Karpas-422 (cell line): ENCODE measurements at places on chromosomes 6 and 20.

GRCh38 chr6:90805619-90806155, 218.8 kb upstream of the MAP3K7 start:
- DNase-seq = no peak

- no peak for DNase-seq
Observed at GRCh38 chr6:34243901-34244884, 4.6 kb downstream of the SMIM29 start.

DNA sequence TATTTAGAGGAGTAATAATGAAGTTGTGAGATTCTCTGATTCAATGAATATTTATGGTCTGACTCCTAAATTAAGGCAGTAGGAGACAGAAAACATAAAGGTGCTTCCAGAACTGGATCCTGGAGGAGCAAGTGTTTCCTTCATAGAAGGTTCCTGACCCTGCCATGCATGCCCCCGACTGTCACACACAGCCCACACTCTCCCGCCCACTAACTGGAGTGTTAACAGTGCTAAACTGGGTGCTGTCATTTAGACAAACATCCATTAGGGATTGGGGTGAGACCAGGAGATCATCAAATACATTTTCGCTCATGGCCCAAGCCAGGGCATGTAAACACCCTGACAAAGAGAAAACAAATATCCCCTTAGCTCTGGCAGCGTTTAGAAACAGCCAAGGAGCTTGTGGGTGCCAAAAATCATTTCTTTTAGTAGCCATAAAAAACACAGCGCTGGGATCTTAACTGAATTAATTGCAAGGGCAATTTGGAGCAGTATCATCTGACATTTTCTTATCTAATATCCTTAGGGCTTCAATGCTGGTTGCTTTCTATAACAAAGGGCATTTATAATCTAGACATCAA, 46.8 kb downstream of the INSM1 start:
- DNase-seq = no peak

DNA sequence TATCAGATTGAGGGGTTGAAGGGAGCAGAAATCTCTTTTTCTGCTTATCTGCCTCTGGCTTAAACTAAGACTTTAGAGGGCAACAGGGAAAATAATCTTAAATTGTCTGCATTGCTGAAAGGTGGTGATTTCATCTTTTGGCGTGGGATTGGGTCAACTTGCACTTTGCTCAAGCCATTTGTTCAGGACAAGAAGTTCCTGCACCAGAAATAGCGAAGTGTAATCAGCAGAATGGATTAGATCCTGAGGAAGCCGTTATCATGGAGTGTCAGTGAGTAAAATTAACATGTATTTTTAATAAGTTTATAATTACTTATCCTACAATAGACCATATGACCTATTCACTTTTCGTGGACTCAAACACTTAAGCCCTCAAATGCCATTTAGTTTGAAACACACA, 249.3 kb downstream of the CD83 start:
- DNase-seq = no peak

DNA sequence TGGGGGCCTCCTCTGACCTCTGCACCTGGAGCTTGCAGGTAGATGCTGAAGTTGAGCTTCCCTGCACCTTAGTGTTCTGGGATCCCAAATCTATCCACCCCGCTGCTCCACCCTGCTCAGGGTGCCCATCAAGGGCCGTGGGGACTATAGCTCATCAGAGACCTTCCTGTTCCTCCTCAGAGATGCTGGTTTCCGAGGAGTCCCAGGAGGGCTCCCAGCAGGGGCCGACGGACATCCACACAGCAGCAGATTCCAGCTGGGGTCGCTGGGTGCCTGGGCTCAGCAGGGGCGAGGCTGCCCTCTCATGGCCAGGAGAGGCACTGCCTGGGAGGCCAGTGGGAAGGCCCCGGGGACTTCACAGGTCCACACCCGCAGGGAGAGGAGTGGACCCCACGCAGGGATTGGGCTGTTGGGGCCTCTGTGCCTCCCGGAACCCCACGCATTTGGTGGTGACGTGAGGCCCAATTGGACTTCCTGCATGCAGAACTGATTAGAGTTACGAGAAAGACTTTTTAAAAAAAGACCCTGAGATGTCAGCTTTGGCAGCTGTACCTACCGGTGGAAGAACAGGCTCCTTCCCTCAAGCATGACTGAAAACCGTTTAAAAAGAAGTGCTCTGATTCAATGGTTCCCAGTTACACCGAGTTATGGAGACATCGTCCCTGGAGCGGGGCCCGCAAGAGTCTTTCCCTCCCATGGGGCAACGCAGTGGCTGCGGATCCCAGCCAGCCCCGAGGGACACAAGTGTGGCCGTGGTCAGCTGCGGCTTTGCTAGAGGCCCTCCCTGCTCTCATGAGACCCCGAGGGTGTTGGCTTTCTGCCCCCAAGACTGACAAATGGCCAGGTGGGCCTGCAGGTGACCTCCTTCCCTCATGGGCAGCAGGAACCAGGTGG, 25.3 kb upstream of the SLCO4A1 start:
- DNase-seq = peak; percentile 83

- no peak for DNase-seq
Observed at GRCh38 chr6:135811644-135812526, 39.6 kb upstream of the PDE7B start.

DNA sequence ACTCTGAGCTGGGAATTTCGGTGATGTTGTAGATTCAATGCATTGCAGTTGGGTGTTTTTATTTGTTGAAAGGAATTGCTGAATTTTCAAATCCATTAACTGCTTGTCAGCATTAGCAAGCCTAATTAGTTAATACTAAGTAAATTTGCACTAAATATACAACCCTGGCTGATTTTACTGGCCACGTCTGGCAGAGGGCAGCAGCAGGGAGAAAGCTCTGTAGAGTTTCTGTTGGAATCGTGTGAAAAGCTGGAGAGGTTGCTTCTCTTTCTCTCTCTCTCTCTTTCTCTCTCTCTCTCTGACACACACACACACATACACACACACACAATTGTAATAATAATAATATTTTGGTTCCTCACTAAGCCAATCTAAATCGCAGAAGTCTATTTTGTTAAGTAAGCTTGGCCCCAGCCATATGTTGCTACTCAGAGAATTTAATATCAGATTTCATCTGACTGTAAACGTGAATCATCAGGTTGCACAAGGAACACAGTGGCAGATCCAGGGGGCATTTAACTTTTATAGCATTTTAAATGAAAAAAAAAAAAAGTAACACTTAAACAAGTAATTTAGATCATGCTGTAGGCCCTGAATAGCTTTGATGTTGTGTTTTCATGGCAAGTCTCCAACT, 289.5 kb downstream of the ESR1 start:
- no peak for DNase-seq

DNA sequence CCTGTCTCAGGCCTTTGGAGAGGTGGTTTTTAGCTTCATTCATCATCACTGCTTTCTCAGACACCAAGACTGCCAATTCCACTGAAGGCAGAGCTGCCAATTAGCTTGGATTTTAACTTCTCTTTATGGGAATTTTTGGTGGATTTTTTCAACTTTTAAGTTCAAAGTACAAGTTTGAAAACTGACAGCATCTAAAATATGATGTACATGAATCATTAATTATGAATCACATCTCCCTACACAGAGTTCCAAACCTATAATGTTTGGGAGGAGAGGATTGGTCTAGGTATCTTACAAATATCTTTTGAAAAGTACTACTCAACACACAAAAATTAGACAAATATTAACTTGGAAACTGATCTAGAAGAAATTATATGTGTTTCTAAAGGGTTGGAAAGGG, 25.5 kb downstream of the CNKSR3 start:
- DNase-seq = no peak

GRCh38 chr20:2914160-2914559, 40.9 kb downstream of the PTPRA start:
- peak; percentile 49 for DNase-seq

- no peak for DNase-seq
Observed at GRCh38 chr6:40536442-40536841, 50.7 kb downstream of the LRFN2 start.

DNA sequence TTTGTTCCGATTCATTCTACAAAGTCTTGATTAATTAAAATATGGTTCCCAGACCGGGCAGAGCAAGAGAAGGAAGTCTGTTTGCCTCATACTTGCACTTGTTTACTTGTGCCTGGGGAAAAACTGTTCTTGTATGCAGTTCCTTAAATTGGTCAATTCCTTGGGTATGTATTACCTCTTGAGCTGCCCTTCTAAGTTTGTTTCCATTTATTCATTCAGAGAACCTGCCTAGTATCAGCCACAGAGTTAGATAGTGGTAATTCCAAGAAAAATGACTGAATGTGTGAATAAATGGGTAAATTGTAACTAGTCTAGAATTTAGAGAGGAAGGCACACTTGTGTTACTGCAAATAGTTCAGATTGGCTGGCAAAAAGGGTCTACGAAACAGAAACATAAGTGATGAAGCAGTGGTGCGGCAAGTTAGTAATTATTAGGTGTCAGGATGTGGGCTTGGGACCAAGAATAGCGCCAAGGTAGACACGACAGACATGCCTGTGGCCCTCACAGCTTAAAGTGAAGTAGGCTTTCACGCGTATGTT, 525 bp upstream of the MAK start:
- DNase-seq = no peak

GRCh38 chr20:41507851-41508250, 110.3 kb downstream of the CHD6 start:
- no peak for DNase-seq

GRCh38 chr20:9427430-9428291, 86.7 kb upstream of the LAMP5 start:
- DNase-seq = no peak

DNA sequence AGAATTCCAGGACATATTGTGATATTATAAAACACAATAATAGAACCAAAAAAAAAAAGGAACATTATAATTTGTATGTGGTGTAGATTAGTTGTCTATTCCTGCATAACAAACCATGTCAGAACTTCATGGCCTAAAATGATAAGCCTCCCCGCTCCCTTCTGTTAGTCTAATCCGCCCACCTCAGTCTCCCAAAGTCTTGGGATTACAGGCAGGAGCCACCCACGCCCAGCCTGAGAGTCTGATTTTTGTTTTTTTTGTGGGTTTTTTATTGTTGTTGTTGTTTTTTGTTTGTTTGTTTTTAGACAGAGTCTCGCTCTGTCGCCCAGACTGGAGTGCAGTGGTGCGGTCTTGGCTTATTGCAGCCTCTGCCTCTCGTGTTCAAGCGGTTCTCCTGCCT, 61.1 kb upstream of the C20orf144 start:
- DNase-seq = no peak

GRCh38 chr6:169051371-169051770, 202.3 kb downstream of the THBS2 start:
- DNase-seq = no peak

- no peak for DNase-seq
Observed at GRCh38 chr20:31747640-31748039, 8.6 kb downstream of the TPX2 start.

GRCh38 chr6:146017672-146018071, 11.2 kb upstream of the GRM1 start:
- DNase-seq = no peak

- DNase-seq = peak; percentile 91
Observed at GRCh38 chr6:156686995-156687788, 90.0 kb upstream of the ARID1B start.

DNA sequence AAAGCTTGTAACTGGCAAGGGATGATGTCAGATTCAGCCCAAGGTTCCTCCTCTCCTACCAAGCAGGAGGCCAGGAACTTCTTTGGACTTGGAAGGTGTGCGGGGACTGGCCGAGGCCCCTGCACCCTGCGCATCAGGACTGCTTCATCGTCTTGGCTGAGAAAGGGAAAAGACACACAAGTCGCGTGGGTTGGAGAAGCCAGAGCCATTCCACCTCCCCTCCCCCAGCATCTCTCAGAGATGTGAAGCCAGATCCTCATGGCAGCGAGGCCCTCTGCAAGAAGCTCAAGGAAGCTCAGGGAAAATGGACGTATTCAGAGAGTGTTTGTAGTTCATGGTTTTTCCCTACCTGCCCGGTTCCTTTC, 14.4 kb downstream of the TNFAIP3 start:
- no peak for DNase-seq

DNA sequence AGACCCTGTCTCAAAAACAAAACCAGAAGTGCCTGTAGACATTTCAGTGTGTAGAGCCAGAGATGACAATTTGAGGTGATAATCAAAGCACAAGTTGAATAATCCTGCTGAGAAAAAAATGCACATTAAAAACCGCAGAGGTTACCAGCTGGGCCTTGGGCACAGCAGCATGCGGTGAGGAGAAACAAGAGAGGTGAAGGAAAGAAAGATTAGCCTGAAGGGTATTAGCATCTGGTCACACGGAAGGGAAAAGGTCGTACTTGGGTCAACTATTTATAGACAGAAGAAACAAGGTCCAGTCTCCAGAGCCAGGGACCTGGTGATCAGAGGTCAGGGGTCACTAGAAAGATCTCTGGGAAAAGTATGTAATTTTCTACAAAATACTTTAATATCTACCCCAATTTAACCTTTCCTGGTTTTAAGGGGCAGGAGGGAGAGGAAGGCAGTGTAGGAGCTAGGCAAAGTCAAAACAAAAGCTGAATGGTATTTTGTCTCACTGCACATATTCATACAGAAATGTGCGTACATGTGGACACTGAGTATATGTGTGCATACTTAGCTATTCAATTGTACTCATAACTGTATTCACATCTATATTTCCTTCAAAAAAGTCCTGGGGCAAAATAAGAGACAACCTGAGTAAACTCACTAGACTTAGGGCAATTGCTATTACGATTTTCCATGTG, 10.1 kb downstream of the MAP7 start:
- DNase-seq = no peak

GRCh38 chr20:62186887-62187866, 4.3 kb downstream of the MTG2 start:
- DNase-seq = no peak

DNA sequence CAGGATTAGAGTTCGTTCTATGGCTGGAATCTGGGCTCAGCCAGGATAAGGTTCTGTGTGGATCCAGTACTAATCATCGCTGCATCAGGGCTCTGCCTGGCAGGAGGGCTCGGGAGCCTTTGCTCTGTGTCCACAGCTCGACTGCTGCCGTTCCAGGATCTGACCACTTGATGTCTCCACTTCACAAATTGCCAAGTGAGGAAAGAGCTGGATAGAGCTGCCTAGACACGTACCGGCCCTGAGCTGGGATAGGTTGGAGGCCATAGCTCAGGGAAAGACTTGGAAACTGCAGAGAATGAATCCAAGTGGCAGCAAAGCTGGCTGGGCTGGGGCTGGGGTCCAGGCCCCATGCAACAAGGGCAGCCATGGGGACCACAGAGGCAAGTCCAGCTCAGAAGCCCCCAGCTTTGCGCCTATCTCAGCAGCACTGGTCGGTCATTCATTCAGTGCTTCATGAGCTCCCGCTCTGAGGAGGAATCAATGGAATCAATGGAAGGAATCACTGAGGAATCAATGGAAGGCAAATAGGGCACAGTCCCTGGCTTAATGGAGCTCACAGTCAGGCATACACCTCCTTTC, 38.0 kb upstream of the TOP1 start:
- peak; percentile 94 for DNase-seq

- no peak for DNase-seq
Observed at GRCh38 chr20:2485080-2485479, 14.5 kb upstream of the SNRPB start.
